ENCODE measurements at places on chromosomes 1 and 21.
A peak's percentile ranks its signal among the peaks of the same experiment; 100 is the strongest.

GRCh38 chr1:26161415-26162219, 2.7 kb downstream of the FAM110D start:
- DNase-seq: no peak

- no peak for DNase-seq
Measured at GRCh38 chr1:157292809-157293564, 154.8 kb upstream of the ETV3 start.

GRCh38 chr1:247366926-247367645, 35.4 kb upstream of the ZNF496 start:
- DNase-seq: no peak

DNA sequence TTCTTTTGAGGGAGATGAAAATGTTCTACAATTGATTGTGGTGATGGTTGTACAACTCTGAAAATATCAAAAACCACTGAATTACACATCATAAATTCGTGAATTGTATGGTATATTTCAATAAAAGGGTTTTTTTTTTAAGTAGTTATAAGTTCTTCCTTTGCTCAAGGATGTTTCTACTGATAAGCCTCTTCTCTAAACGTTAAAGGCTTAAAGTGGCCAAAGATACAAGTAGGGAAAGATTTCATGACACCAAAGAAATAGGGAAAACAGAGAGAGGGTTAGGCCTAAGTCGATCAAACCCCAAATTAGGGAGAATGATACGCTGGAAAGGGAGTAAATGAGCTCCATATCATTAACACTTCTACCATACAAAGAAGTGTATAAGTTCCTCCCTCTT, 4.1 kb downstream of the KDM5B start:
- DNase-seq: no peak

- DNase-seq: no peak
Measured at GRCh38 chr1:42482635-42483153, 19.6 kb downstream of the CCDC30 start.

DNA sequence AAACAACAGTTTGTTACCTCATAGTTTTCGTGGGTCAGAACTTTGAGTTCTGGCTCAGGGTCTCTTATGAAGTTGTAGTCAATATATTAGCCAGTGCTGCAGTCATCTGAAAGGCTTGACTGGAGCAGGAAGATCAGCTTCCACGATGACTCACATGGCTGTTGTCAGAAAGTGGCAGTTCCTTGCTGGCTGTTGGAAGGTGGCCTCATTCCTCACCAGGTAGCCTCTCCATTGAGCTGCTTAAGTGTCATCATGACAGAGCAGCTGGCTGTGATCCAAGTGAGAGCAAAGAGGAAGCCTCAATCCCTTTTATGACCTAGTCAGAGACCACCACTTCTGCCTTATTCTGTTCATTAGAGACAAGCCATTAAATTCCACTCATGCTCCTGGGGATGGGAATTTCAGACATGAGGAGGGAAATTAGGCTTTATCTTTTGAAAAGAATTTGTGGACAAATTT, 5.6 kb downstream of the OSBPL9 start:
- no peak for DNase-seq

GRCh38 chr1:199312626-199313025, 673.8 kb downstream of the PTPRC start:
- DNase-seq: no peak

GRCh38 chr21:46557919-46558392, 46.9 kb downstream of the S100B start:
- no peak for DNase-seq

DNA sequence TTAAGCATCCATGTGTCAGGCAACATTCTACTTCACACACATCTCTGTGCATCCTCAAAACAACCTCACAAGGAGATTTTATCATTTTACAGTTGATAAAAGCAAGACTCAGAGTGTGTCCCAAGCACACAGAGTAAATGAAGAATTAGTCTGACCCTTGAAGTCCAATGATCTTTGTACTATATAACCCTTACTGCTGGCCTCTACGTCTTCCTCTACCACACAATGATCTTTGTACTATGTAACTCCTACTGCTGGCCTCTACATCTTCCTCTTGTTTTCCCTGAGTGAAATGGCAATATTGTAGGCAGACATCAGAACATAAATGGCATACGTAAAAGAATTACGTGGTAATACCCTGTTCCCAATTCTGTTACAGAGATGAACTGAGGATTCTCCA, 55.3 kb downstream of the AHCTF1 start:
- DNase-seq: no peak

DNA sequence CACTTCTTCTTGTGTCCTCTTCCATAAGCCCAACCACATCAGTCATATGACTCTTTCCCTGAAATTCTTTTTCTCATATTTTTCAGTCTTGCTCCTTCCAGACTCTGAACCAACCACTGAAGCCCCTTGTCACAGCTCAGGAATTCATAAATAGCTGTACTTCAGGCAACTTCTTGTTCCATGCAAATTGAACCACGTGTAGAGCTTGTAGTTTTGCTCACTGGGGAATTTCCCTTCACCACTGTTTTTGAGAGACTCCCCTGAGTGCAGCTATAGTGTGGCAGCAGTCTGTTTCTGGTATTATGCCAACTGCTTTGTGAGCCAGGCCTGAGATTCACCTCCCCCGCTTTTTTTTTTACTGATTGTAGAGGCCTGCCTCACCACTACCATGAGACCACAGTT, 150.3 kb upstream of the SPAG17 start:
- peak; percentile 72 for DNase-seq

DNA sequence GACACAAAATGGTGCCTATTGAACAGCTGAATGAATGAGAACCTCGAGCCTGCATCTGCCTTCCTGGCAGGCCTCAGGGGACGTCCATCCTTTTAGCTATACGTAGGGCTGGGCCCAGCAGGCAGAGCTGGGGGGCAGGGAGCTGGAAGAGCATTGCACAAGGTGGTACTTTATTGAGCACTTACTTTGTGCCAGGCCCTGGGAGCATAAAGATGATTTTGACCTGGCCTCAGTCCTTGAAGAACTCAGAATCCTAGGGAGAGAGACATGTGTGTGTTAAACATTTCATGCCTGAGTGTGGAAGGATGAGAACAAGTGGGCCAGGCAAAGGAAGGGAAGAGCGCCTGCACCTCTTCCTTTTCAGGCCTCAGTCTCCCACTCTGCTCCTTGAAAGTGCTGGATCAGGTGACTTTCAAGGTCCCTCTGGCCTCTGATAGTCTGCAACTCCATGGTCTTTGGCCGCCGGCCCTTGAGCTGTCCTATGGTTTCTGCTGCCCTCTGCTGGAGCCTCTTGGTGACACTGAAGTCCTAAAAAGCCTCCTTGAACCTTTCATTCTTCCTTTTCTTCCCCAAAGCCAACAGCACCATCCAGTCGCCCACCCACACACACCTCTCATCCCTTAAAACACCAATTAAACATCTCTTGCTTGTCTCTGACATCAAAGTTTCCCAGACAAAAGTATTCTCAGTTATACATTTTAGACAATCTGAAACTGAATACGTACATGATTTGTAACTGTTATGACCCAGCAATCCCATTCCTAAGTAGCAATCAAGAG, 3.5 kb upstream of the PEAR1 start:
- DNase-seq: no peak

DNA sequence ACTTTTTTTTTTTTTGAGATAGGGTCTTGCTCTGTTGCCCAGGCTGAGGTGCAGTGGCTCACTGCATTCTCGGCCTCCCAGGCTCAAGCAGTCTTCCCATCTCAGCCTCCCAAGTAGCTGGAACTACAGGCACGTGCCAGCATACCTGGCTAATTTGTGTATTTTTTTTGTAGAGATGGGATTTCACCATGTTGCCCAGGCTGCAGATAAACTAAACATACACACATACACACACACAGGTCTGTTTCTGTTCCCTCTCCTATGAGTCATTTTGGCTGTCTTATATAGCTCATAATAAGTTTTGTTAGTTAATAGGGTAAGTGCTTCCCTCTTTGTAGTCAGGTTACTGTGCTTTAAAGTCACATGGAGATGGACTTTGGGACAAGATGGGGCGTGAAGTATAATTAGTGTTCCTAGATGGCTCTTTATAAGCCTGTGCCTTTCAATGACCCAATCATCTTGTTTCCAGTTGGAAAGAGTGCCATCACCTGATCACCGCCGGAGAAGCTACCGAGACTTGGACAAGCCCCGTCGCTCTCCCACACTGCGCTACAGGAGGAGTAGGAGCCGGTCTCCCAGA, 9.1 kb downstream of the PRPF38A start:
- DNase-seq: no peak

DNA sequence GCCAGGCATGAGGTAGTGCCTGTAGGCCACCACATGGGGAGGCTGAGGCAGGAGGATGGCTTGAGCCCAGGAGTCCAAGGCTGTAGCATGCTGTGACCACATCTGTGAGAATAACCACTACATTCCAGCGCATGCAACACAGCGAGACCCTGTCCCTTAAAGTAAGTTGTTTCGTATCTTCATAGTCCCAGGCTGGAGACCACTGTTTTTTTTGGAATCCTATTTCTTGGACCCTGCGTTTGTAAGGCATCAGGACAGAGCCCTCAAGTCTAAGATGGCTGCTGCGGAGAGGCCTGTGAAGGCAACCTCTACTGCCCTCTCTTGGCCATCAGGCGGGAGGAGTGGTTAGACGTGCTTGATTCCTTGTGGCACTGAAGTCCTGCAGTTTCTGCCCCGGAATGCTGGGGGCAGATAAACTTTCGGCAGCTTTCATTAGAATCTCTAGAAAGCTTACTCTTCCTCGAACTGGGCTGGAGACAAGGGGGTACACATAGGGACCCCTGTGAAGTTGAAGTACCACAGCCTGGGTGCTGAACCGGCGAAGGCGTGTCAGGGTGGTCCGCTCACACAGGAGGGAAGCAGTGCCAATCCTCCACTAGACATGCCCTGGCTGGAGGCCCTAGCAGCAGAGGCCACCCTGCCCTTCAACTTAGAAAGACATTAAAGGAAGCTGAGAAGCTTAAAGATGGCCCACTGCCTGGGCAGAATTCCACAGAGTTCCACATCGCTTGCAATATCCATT, 36.6 kb downstream of the RABIF start:
- no peak for DNase-seq

- no peak for DNase-seq
Measured at GRCh38 chr1:12159816-12160215, 7.0 kb upstream of the TNFRSF1B start.

DNA sequence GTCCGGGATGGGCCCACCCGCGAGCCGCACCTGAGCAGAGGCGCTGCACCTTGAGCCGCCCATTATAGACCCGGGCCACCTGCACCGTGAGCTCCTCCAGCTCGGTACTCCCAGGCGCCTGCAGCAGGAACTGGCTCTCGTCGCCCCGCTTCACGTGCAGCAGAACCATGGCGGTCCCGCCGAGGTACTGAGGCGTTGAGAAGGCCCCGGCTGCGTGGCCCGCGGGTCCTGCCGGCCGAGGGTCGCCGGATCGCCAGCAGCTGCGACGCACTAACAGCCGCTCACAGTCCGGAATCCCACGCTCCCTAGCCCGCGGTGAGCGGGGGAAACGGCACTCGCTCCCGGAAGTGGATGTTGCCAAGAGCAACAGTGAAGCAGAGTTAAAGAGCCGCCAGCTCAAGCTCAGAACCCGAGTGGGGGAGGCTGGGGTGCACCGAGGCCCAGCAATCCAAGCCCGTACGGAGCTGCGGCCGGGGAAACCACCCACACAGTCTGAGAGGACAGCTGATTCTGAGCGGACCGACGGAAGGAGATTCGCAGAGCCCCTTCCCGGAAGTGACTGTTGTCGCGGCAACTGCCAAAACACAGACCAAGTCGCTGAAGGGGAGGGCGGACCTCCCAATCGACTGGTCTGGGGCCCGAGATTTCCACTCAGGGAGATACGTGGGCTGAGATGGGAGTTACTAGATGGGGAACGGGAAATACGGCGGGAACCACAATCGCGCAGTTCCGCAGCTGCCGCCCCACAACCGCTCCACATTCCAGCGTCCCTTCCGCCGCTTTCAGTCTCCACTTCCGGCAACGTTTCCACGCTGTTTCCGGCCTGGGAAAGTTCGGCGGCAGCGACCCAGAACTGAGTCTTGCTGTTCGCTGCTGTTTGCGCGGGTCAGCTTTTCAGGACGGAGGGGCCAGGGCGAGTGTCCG, at the start of gene CFAP298:
CFAP298 (minus strand) TSS at position 303 of the 924 bp plus-strand sequence; CDS start at position 169, 134 bp downstream.
- DNase-seq: peak; percentile 84

Data from GM04503 (cell line).